ENCODE measurements at places on chromosomes 1 and 21.

DNA sequence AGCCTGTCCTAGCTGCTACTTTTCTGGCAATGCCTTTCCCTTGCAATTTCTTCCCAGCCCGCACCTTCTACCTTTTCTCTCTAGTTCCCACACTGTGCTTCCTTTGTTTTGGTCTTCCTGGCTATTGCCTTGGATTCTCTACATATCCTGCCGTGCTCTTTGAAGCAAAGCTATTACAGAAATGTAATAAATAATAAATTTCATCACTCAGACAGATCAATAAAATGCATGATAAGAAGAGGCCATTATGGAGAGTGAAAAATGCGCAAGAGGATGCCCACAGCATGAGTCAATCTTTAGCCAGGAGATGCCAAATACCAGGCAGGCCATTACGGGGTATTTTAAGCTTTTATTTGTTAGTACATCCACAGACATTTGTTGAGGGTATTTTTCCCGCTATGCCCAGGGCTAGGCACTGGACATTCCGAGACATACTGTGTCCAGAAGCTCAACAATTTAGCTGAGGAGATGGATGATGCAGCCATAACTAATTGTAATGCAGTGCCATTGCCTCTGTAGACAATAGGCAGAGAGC, 163.6 kb downstream of the ST6GALNAC3 start:
- DNase-seq = no peak

DNA sequence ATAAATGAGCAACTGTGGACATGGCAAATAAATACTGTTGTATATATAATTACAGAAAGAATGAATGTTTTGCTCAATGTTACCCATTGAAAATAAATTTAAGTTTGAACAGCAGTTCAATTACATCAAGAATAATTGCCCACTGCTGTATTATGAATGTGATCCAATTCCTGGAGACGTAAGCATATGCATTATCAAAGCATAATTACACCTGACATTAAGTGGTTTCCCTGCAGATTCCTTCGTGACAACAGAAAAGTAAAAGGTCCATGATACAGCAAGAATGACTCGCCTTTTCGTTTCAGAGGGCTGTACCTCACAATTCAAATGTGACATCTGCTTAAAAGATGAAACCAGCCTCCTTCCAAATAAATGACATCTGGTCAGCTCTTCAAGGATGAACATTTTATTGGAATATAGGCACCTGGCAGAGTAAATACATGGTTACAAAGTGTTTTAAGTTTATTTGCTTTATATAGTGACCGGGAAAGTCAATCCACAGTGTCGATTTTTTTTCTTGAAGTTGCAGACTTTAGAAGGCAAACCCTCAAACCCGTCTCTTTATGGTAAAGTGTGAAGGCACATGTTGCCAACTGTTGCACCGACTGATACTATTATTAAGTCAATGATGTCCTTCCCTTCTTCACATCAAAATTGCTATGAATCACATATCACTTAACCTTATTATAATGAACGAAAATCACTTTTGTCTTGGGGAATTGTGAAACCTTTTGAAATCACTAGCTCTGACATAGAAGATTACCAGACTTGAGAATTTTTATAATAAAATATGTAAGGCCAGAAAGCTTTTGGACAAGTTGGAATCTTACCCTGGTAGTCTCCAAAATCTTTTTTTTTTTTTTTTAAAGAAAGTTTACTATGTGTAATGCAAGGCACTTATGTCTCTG, 36.2 kb upstream of the EDEM3 start:
- no peak for DNase-seq

DNA sequence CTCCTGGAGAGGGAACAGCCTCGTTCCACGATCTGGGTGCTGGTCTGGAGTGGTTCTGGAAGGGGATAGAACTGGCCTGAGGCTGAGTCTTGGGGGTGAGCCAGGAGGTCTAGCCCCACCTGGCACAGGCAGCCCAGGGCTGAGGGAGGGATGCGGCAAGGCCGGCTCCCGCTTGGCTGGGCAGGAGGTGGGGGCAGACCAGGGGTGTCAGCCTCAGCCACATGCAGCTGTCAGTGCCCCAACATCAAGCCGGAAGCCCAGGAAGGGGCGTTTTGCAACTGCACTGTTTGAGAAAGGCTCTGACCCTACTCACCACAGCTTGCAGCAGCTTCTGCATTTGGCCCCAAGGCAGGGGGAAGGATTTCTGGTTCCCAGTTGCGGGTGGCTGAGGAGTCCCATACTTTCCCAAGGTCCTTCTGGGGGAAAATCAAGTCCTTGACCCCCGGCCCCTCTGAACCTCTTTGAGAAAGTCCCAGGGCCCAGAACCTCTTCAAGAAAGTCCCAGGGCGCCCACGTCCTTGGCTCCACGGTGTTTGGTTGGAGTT, 2.0 kb downstream of the EFHD2 start:
- no peak for DNase-seq

DNA sequence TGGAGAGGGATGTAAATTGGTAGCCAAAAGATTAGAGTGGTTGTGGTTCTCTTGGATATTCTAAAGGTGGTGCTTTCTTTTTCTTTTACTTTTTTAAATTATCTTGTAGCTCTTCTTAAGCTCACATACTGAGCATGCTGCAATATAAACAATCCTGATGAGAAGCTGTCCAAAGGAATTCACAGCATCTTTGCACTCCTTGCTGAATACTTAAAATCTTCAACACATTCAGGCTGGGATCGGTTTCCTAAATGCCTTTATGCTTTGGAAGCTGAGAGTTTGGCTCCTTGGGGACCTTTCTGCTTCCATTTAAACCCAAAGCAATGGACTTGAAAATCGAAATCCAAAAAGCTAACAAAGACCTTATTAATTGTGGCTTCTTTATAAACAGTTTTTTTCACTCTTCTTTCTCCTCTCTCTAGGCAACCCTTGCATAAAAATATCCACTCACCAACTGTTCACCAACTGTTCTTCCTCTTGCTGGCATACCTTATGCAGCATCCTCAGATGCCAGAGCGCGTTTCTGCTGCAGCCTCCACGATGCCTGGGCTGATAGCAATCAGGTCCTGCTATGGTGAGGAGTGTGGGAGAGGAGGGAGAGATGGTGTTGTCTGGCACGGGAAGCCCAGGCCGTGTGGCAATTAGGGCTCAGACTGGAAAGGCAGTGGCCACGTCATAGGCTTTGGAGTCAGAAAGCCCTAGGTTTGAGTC, 535.8 kb upstream of the DAB1 start:
- no peak for DNase-seq

DNA sequence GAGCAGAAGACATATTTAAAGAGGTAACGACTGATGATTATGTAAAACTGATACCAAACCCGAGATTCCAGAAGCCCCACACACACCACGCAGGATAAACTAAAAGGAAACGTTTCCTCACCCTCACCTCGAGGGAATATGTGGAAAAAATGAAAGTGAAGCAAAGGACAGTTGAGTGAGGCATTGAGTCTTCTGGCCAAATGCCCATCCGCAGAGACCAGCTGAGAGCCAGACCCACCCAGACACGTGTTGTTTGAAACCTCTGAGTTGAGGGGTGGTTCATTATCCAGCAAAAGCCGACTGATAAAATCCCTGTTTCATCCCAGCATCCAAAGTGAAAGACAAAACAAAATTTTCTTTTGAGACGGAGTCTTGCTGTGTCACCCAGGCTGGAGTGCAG, 29.6 kb upstream of the PCBP3 start:
- DNase-seq = no peak

- DNase-seq = no peak
These were observed 25.5 kb upstream of the F13B start for GRCh38 chr1:197092491-197093023.

GRCh38 chr1:234938924-234939323, 189.7 kb downstream of the TOMM20 start:
- no peak for DNase-seq

GRCh38 chr1:209493559-209493958, 90.0 kb upstream of the CAMK1G start:
- no peak for DNase-seq

- no peak for DNase-seq
These were observed 19.0 kb upstream of the SLC6A9 start for GRCh38 chr1:44050261-44050660.

GRCh38 chr1:71422221-71422620, 341.4 kb upstream of the ZRANB2 start:
- DNase-seq = no peak

GRCh38 chr1:22612671-22613571, 23.5 kb upstream of the C1QA start:
- DNase-seq = peak; percentile 59

Data from NCI-H510A treated with DMSO at 0.1 percent for 48 hours (cell line).